Stimulated activated CD8-positive, alpha-beta memory T cell treated with anti-CD3 and anti-CD28 coated beads, Interleukin-2, amount 100 ng/mL, for 48 hours (primary cell): ENCODE measurements at places on chromosomes 7 and 10.

GRCh38 chr10:97724341-97724941 lies 10.9 kb downstream of the MARVELD1 start:
- DNase-seq = no peak

DNA sequence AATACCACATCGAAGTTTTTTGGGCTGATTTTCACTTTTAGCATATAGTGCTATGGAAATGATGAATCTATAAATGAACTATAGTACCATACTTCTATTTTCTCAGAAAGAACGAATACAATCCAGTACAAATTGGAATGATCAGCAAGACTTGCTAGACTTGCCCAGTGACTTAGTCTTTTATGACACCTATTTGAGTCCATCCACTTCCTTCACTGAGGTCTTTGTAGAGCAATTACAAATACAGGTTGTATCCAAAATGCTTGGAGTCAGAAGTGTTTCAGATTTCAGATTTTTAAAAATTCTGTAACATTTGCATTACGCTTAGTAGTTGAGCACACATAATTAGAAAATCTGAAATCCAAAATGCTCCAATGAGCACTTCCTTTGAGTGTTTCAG lies 104.3 kb downstream of the NRBF2 start:
- no peak for DNase-seq

- peak; percentile 61 for DNase-seq
Measured at GRCh38 chr7:6530626-6531491, 20.4 kb downstream of the GRID2IP start.

- DNase-seq = no peak
Measured at GRCh38 chr7:53003653-53004445, 31.6 kb upstream of the POM121L12 start.

GRCh38 chr10:99513061-99513460 lies 19.7 kb upstream of the NKX2-3 start:
- no peak for DNase-seq

GRCh38 chr7:37703361-37703760 lies 19.8 kb downstream of the GPR141 start:
- no peak for DNase-seq

DNA sequence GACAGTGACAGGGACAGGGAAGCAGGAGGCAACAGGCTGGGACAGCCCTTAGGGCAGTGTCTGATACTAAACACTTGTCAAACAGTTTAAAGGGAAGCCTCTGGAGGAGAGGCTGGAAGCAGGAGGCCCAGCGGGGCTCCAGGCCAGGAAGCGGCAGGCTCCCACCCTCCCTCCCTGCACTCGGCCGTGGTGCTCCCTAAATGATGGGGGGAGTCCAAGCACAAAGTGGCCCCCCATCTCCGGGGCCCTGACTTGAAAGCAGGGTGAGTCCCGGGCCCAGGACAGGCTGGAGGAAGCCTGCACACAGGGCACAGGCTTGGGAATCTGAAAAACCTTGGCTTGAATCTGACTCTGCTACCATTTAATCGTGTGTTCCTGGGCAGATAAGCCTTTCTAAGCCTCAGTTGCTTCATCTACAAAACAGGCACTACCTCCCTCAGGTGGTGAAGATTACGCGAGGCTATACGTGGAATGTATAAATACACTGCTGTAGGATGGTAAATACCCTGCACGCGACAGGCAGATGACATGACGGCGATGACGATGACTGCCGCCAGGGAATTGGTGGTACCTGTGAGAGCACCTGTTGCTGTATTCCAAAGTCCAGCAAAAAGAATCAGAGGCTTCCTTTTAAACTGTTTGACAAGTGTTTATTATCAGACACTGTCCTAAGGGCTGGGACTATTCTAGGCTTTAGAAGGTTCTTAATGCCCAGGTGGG lies 34.1 kb downstream of the GBX1 start:
- DNase-seq = no peak

DNA sequence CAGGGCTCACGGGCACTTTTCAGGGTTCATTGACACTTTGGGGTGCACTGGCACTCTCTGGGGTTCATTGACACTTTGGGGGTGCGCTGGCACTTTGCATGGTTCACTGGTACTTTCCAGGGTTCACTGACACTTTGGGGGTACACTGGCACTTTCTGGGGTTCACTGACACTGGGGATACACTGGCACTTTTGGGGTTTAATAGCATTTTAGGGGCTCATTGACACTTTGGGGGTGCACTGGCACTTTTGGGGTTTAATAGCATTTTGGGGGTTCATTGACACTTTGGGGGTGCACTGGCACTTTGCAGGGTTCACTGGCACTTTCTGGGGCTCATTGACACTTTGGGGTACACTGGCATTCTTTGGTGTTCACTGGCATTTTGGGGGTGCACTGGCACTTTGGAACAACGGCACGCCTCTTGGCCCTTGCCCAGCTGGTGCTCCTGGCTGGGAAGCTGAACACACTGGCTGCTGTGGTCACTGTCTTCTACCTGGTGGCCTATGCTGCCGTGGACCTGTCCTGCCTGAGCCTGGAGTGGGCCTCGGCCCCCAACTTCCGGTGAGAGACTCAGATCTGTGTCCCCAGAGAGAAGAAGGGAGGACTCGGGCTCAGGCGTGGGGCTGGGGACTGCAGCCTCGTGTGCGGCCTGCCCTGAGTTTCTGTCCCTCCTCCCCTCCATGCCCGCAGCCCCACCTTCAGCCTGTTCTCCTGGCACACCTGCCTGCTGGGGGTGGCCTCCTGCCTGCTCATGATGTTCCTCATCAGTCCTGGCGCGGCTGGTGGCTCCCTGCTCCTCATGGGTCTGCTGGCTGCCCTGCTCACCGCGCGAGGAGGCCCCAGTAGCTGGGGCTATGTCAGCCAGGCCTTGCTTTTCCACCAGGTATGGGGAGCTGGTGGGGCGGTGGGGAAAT lies 6.2 kb upstream of the TRIP6 start:
- no peak for DNase-seq

GRCh38 chr10:98106531-98106930 lies 27.9 kb upstream of the R3HCC1L start:
- DNase-seq = no peak

GRCh38 chr7:137703291-137704010 lies 143.3 kb downstream of the DGKI start:
- DNase-seq = no peak

- peak; percentile 4 for DNase-seq
Measured at GRCh38 chr7:112422842-112423496, 27.3 kb upstream of the IFRD1 start.

DNA sequence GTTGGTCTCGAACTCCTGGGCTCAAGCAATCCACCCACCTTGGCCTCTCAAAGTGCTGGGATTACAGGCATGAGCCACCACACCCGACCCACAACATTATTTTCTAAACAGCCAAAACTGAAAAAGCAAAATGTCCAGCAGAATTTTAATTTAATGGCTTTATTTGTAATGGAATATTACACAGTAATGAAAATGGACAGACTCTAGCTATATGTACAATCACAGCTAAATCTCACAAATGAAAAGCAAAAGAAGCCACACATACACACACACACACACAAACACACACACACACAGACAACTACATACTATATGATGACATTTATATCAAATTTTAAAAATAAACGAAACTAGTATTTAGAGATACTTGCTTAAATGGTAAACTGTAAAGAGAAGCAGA lies 18.7 kb downstream of the ARHGAP19 start:
- DNase-seq = no peak

DNA sequence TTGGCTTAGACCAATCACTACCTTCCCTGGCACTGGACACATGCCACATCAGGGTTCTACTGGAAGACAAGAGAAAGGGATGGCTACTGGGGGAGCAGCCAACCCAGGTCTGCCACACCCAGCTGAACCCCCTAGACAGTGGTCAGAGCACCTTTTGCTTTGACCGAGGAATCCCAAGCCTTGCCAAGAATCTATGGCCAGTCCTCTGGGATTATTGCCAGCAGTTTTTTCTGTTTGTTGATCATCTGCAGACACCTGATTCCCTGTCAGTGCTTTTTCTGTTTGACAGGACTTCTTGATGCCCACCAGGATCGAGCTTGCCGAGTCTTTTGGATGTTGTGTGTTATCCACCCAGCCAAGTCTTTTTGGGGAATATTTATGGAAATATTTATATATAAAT lies 476.2 kb upstream of the GALNT17 start:
- no peak for DNase-seq

- DNase-seq = no peak
Measured at GRCh38 chr10:77380191-77380590, 257.4 kb downstream of the KCNMA1 start.

GRCh38 chr10:19824381-19825342 lies 8.4 kb downstream of the PLXDC2 start:
- no peak for DNase-seq

DNA sequence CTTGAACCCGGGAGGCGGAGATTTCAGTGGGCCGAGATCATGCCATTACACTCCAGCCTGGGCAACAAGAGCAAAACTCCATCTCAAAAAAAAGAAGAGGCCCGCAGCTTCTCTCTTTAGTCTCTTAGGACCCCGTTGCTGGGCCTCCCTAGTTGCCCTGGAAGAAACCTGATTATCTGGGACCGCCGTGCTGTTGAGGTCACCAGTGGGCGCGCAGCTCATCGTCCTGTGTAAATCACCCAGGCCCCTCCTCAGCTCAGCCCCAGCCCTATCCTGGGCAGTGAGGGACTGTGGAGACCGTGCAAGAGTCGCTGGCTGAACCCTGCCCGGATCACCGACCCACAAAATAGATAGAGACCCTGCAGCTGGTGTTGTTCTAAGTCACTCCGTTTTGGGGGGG lies 85.0 kb downstream of the UNCX start:
- no peak for DNase-seq

- DNase-seq = no peak
Measured at GRCh38 chr7:51823437-51823836, 506.8 kb upstream of the COBL start.

DNA sequence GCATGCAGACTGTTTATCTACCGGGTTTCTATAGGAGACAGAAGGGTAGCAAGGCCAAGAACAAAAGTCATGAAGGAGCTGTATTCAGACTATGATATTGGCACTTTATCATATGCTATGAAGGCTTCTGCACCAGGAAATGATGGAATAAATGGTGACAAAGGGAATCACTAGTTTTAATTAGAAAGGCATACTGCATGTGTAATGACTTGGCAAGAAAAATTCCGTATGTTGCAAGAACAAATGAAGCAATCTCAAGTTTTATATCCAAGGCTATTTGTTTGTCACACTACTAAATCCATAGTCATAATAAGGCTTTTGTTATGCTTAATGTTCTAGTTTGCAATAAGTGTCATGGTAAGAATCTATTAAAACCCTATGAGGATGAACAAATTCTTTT lies 230.9 kb downstream of the ZEB1 start:
- no peak for DNase-seq

GRCh38 chr10:48951707-48952106 lies 12.1 kb upstream of the LRRC18 start:
- DNase-seq = no peak

DNA sequence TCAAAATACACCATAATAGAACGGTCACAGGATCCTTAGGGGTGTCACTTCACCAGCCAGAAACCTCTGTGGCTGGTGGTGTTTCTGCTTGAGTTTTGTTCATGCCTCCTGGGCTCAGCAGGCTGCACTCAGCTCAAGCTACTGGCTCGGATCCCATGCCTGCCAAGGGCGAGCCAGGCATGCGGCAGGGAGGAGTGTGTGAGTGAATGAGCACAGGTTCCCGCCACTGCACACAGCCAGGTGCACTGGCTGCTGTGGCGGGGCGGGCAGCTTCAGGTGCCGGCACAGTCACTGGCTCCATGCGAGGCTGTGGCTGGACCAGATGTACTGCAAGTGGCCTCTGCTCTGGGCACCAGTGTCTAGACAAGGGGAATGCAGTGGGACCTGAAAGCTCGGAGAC lies 29.5 kb downstream of the CLDN12 start:
- DNase-seq = no peak

- no peak for DNase-seq
Measured at GRCh38 chr7:101676062-101676598, 47.0 kb upstream of the MYL10 start.
